ENCODE measurements at places on chromosomes 3 and 15. TPM values are rescaled to one million over a fixed set of nuclear protein-coding genes. Genes with fewer than 3 reads are reported as not detected.

The ZFYVE19 gene
- 15.2 TPM for total RNA-seq

The CATSPER2 gene
- total RNA-seq, result 0.66 TPM

The CYP8B1 gene
- not detected for total RNA-seq

The VPS13C gene
- total RNA-seq, result 13.4 TPM

The ROPN1 gene
- total RNA-seq, result not detected

The UPK1B gene
- total RNA-seq, result 12.9 TPM

The TMEM42 gene
- 10.5 TPM for total RNA-seq

The ITIH4 gene
- total RNA-seq, result 1.7 TPM
